ENCODE measurements at places on chromosomes 2 and 18. TPM values are rescaled to one million over a fixed set of nuclear protein-coding genes. Genes with fewer than 3 reads are reported as not detected.

The GPAT2 gene
- 16.2 TPM for total RNA-seq

The GCKR gene
- total RNA-seq: 2.4 TPM

The D2HGDH gene
- total RNA-seq: 20.5 TPM

The RNF152 gene
- 24.9 TPM for total RNA-seq

DNA sequence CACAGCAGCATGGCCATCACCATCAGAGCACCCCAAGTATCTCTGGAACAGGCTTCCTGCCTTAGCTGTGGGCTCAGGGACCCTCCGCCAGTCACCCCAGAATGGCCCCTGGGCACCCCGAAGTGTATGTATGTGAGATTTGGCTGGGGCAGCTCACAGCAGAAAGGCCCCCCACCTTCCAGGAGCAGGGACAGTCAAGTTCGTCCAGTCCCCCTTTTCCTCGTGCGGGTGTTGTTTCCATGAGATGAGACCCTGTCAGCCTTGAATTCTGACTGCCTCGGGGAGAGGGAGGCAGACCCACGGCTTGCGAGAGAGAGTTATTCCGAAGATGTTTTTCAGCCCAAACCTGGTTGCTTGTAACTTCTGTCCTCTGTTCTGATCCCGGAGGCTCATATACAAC is 290.9 kb upstream of the HDAC4 start:
- H3K27me3 ChIP-seq: no peaks in the 10 kb centered on the region
- no peak overlapping the region for H3K4me3 ChIP-seq
- no peak overlapping the region for H3K27ac ChIP-seq
- no peak for DNase-seq
- H3K36me3 ChIP-seq: no peaks in the 10 kb centered on the region
- H3K4me1 ChIP-seq: no peaks in the 10 kb centered on the region

- no peak overlapping the region for H3K27ac ChIP-seq
- no peak overlapping the region for H3K4me3 ChIP-seq
- H3K36me3 ChIP-seq: no peaks in the 10 kb centered on the region
- no peaks in the 10 kb centered on the region for H3K4me1 ChIP-seq
These were observed 1220.4 kb upstream of the ZEB2 start for GRCh38 chr2:145740302-145740701.

DNA sequence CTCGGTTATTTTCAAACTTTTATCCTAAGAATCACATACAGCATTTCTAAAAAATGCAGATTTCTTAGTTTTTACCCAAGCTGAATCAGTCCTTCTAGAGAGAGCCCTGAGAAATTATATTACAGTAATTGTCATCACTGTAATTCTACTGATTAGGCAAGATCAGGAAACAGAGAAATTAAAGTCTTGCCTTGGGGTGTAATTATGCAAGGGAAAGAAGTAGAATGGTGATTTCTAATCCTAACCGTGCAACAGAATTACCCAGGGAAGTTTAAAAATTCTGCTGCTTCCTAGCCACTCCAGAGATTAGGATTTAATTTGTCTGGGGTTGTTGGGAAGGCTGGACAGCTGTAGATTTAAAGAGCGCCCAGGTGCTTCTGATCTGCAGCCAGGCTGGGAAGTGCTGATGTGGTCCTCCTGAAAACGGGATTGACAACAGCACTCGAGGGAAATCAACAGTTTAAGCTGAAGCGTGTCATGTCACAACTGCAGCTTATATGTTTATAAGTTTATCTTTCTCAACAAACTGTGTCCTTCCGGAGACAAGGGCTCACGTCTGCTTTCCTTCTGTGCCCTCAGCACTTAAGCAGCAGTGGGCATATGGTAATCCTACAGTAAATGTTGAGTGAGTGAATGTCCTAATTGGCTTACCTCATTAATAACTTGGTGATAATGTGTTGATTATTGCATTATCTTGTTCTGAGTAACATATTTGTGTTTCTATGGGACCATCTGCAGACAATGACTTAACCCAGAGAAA is 671.9 kb upstream of the SOX11 start:
- no peaks in the 10 kb centered on the region for H3K4me1 ChIP-seq
- DNase-seq: no peak
- H3K4me3 ChIP-seq: no peak overlapping the region
- no peak overlapping the region for H3K27ac ChIP-seq

DNA sequence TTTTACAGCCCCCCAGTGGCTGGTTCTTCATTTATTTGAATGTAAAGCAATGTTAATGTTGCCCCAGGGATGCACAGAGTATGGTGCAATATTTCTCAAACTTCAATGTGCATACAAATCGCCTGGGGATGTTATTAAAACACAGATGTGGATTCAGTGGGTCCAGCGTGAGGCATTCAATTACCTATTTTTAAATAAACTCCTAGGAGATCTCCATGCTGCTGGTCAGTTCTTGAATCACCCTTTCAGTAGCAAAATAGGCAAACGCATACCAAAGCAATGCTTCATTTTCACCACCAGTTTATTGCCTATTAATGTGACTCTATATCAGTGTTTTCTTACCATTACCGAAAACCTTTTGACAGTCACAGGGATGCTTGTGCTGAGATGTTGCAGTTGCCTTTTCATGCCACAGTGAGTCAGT is 530.7 kb downstream of the CBLN2 start:
- no peaks in the 10 kb centered on the region for H3K27me3 ChIP-seq
- no peaks in the 10 kb centered on the region for H3K4me1 ChIP-seq
- H3K4me3 ChIP-seq: no peak overlapping the region
- H3K27ac ChIP-seq: no peak overlapping the region
- H3K36me3 ChIP-seq: no peaks in the 10 kb centered on the region
- DNase-seq: no peak

DNA sequence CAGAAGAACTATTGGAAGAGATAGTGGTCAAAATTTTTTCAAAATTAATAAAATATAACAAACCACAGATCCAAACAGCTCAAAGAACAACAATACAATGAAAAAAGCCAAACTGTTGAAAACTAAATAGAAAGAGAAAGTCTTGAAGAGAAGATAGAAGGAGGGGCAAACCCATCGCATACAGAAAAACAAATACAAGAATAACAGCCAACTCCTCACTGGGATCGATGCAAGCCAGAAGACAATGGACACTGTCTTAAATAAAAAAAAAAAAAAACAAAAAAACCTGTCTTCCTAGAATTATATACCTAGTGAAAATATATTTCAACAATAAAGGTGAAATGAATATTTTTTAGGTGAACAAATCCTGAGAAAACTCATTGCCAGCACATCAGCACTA is 34.1 kb upstream of the ARHGAP25 start:
- DNase-seq: no peak
- H3K27me3 ChIP-seq: peaks cover 2% of the 10 kb centered on the region
- H3K36me3 ChIP-seq: no peaks in the 10 kb centered on the region
- no peak overlapping the region for H3K4me3 ChIP-seq
- H3K4me1 ChIP-seq: no peaks in the 10 kb centered on the region

- no peaks in the 10 kb centered on the region for H3K27me3 ChIP-seq
- no peak overlapping the region for H3K4me3 ChIP-seq
- H3K27ac ChIP-seq: no peak overlapping the region
- DNase-seq: no peak
- no peaks in the 10 kb centered on the region for H3K36me3 ChIP-seq
- no peaks in the 10 kb centered on the region for H3K4me1 ChIP-seq
These were observed 245.5 kb downstream of the MYT1L start for GRCh38 chr2:2085533-2085932.

DNA sequence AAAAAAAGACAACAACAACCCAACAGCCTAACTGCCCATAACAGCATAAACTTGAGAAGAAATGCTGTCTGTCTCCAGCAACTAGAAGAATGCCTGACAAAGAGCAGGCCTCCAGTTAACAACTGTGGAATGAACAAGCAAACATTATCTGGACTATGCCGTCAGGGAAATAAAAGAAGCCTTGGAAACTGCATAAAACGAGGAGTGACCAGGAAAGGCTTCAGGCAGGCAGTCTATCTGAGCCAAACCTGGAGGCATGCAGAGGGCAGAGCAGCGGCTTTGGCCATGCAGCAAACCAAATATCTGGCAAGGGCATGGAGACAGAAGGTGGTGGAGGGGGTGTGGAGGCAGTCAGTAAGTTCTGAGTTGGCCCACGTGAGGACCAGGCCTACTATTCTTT is 11.1 kb downstream of the HES6 start:
- H3K27ac ChIP-seq: no peak overlapping the region
- no peaks in the 10 kb centered on the region for H3K27me3 ChIP-seq
- DNase-seq: no peak
- H3K36me3 ChIP-seq: no peaks in the 10 kb centered on the region

DNA sequence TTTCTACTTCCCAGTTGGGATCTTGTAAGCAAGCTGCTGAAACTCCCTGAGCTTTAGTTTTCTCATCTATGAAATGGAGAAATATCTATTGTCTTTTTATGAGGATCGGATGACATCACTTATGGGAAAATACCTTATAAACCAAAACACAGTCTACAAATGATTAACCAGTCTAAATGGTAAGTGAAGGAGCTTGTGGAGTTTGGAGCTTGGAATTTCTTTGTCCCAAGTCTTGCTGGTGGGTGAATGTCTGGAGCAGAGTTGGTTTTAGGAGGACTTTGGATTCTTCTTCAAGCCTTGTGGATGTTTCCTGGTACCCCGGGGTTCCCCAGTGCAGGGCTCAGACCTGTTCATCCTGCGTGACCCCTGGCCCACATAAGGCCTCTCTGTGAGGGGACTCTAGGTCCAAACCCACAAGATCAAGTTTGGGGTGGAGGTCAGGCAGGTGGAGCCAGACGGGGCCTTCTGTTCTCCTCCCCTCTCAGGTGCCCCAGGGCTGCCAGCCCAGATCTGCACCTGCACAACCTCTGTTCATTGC is 43.2 kb downstream of the FOSL2 start:
- no peaks in the 10 kb centered on the region for H3K4me1 ChIP-seq
- H3K27ac ChIP-seq: no peak overlapping the region
- no peaks in the 10 kb centered on the region for H3K27me3 ChIP-seq
- no peaks in the 10 kb centered on the region for H3K36me3 ChIP-seq

DNA sequence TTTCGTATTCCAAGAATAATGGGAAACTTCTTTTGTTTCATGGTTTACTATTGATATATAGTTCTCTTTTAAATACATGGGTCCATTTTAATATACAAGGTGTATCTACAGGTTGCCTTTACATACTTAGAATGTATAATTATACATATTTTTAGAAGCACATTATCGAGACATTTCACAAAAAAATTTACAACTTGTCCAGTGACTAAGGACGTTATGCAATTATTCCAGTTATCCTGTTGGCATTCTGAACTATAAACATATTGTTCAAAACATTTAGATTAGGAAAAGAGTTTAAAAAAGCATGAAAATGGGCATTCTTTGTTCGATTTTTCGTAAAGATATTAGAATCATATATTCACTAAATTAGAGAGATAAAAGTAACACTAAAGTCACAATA is 344.6 kb upstream of the TMEFF2 start:
- no peaks in the 10 kb centered on the region for H3K4me1 ChIP-seq
- H3K27ac ChIP-seq: no peak overlapping the region
- no peak for DNase-seq
- no peak overlapping the region for H3K4me3 ChIP-seq
- H3K27me3 ChIP-seq: no peaks in the 10 kb centered on the region

- no peak overlapping the region for H3K27ac ChIP-seq
- H3K27me3 ChIP-seq: no peaks in the 10 kb centered on the region
- H3K4me1 ChIP-seq: no peaks in the 10 kb centered on the region
- no peak overlapping the region for H3K4me3 ChIP-seq
- DNase-seq: peak; percentile 32
- peaks cover 1% of the 10 kb centered on the region for H3K36me3 ChIP-seq
These were observed 56.3 kb downstream of the DNMT3A start for GRCh38 chr2:25285265-25286024.

DNA sequence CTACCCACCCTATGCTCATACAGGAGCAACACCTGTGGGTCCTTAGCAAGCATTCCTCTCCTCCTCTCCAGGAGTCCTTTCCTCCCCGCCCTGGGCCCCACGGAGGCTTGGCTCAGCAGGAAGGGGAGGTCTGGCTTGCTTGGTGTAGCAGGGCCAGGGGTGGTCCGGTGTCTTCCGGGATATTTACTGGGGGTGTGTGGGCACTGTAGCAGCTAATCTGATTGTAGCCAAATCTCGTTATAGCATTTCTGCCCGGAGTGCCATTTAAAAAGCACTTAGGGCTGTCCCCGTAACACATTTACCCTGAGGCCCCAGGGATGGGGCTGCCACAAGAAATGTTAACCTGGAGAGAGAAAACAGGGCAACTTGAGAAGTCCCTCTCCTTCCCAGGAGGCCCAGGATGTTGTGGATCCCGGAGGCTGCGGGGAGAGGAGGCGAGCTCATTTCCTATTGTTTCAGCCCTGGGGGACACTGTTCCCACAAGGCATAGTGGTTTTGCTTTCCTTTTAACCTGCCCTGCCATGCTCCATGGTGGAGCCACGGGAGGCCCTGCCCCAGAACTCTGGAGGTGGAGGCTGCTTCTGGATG is 134.5 kb downstream of the CLIP4 start:
- H3K4me3 ChIP-seq: no peak overlapping the region
- H3K4me1 ChIP-seq: no peaks in the 10 kb centered on the region

GRCh38 chr18:63148449-63149301 is 170.9 kb downstream of the BCL2 start:
- H3K4me1 ChIP-seq: peaks cover 1% of the 10 kb centered on the region
- no peaks in the 10 kb centered on the region for H3K36me3 ChIP-seq
- DNase-seq: no peak
- H3K4me3 ChIP-seq: no peak overlapping the region

- no peak overlapping the region for H3K27ac ChIP-seq
- no peaks in the 10 kb centered on the region for H3K27me3 ChIP-seq
- no peaks in the 10 kb centered on the region for H3K4me1 ChIP-seq
- no peak overlapping the region for H3K4me3 ChIP-seq
- H3K36me3 ChIP-seq: no peaks in the 10 kb centered on the region
These were observed 73.9 kb upstream of the TRIB2 start for GRCh38 chr2:12642859-12643258.

Data from aorta (tissue), 5 donors.